ENCODE measurements at places on chromosomes 12 and 14.

GRCh38 chr12:66309606-66310005, 7.3 kb downstream of the HELB start:
- DNase-seq: no peak

- DNase-seq: no peak
These were observed at the start of gene SIX1 for GRCh38 chr14:60648934-60649874. Gene SIX1, minus strand, starts transcription at chr14:60649477. Its CDS starts 288 bp downstream, at chr14:60649189.

DNA sequence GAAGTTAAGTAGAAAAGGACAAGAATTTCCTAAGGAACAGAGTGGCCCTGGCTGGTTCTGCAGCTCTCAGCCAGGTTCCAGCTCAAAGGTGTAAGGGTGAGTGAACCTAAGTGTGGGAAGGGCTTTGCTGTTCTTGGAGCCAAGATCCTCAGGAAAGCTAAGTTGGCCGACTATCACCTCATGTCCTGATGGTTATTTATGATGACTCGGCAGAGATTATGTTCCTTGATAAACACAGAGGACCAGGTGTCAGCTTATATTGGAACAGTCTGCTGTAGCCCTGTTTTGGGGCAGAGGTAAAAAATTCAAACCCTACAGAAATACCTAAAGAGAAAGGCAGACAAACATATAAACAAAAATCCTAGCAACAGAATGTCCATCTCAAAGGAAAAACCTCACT, 128.5 kb downstream of the TBX3 start:
- DNase-seq: no peak

DNA sequence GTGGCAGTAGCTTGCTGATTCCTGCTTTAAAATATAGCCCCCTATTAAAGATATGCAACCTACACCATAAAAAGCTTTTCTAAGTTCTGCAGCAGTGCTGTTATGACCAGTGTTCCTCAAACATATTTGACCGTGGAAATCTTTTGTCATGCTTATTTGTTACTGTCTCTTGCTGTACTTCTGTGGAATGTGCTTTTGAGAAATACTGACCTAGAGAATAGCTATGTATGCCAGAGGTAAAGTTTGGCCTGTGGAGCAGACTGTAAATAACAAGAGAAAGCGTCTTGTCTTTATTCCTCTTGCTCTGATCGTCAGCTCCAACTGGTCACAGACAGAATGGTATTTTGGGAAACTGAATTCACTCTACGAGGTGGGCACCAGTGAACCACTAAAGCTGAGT, 239.0 kb downstream of the FBXL14 start:
- DNase-seq: no peak

DNA sequence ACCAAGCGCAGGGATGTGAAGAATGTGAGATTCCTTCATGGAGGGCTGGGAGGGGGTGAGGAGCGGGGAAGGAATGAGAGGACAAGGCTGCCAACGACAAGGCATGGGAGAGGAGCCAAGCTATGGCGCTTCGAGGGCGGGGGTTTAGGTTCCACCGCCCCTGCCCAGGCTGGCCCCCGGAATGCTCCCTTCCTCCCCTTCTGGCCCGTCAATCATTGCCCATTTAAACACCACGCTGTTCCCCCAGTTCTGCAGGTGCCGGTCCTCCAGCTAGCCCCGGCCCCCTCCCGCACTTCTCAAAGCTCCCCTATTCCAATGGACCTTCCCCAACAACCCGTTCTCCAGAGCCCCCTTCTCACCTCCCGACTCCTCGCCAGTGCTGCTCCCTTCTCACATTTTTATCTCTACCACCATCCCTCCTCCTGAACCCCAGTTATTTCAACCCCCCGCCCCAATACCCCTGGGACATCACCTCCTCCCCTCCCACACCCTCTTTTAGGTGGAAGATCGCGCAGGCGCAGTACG, 428 bp downstream of the RNF41 start:
- no peak for DNase-seq
